Retinal pigment epithelial cell (primary cell): ENCODE measurements at places on chromosomes 3 and 15.

GRCh38 chr3:94607778-94608177 lies 544.9 kb downstream of the NSUN3 start:
- no peak for DNase-seq

DNA sequence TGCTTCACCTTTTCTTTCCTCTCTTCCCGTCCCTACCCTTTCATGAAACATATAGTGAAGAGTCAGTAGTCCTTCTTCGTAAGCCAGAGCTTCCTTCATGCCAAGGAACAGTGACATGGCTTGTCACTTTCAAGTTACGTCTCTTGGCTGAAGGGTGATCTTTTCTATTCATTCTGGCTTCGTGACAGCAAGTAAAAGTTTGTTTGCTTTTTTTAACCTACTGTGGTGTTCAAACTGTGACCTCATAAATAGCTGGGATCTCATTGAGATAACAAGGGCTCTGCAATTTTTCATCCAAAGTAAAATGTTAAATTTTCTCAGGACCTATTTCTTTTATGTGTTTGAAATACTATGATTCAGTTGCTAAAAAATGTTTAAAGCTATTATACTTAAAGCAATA lies 10.5 kb downstream of the CDIN1 start:
- DNase-seq, result no peak

DNA sequence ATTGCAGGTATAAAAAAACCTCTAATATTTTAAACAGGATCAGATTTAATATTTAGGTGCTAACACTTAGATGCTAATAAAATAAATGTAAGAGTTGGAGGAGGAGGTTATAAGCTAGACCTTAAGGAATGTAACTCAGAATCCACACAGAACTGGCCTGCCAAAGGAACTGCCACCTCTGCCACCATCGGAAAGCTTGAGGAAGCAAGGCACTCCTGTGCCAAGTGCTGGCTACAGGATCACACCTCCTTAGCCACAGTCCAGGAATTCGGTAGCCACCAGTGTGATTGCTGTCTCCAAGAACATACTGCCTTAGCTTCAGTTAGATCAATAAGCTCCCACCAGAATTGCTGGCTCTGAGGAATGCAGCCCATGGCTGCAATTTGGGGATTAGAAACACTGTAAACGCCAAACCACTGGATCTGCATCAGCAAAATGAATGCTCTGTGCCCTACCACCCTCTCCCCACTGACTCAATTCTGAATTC lies 58.0 kb downstream of the FRMD5 start:
- DNase-seq, result no peak

GRCh38 chr15:32844118-32844711 lies 126.4 kb downstream of the GREM1 start:
- DNase-seq, result no peak
